GM03348 (cell line): ENCODE measurements at places on chromosomes 13 and 19.

- no peak for DNase-seq
Observed at GRCh38 chr19:38148337-38148736, 75.7 kb downstream of the DPF1 start.

GRCh38 chr19:38834590-38834989, 3.0 kb upstream of the ECH1 start:
- no peak for DNase-seq

DNA sequence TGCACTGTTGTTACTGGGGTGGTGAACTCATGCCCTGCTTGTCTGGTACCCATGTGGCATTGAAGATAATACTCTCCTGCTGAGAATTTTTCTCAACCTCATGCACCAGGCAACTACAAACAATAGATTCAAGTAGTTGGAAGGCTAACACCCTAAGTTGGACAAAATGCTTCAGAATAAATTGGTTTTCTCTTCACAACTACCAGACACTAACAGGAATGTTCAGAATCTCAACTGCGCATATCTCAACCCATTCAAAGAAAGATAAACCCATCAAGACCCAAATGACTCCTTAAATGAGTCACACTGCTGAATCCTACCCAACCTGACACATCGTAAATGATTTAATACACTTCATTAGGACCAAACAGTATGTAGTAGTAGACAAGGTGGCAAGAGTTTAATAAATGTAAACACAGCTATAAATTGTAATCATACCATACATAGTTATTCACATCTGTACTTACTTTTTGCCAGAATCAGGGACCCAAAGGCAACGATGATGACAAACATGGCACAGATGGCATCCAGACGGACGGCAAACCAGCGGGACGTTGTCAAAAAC, 227.4 kb downstream of the ABCC4 start:
- peak; percentile 30 for DNase-seq

DNA sequence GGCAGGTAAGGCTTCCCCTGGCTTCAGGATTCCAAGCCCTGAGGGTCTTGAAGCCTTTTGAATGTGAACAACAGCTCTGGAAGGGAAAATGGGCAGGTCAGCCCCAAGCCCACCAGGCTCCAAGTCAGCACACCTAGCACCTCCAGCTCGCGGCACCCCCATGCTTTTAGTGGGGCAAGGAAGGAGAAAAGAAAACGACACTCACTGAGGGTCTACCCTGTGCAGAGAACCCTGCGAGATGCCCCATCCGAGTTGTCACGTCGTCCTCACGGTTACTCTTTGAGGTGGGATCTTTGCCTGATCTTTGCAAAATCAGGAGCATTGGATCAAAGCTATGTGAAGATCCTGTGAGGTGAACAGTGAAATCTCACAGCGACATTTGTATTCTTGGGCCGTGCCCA, 5.7 kb upstream of the F10 start:
- no peak for DNase-seq

DNA sequence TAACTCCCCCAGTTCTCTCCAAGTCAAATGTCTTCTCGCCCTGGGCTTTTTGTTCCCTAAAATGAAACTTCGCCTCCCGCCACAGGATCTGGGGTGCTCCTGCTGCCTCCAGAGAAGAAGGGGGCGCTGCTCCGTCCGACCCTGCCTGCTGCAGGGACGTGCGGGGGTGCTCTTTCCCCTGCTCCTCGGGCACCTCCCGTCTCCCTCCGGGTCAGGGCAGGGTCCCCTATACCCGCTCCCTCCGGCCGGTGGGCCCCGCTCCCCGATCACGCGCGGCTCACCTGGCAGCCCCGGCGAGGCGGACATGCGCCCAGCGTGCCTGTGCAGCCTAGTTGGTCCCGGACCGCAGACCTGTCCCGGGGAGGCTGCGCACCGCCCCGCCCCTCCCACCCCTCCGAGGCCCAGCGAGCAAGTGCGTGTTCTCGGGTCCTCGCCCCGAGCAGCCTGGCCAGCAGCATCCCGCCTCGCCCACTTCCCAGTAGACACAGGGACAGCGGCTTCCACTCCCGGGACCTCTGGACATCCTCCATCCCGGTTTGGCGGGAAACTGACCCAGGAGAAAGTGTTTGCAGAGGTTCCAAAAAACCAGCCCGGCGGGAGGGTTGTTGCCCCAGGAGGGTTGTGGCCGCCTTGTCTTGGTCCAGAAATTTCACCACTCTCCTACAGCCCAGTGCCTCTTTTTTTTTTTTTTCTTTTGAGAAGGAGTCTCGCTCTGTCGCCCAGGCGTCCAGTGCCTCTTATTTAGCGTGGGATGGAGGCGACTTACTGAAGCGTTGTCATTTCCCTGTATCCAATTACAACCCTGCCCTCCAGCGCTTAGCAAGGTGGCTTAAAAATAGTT, at the start of gene OXGR1:
TSS of gene OXGR1 (minus strand) at position 460 of the 841 bp plus-strand sequence. CDS start 6,717 bp downstream, outside the sequence.
- DNase-seq, result peak; percentile 24

DNA sequence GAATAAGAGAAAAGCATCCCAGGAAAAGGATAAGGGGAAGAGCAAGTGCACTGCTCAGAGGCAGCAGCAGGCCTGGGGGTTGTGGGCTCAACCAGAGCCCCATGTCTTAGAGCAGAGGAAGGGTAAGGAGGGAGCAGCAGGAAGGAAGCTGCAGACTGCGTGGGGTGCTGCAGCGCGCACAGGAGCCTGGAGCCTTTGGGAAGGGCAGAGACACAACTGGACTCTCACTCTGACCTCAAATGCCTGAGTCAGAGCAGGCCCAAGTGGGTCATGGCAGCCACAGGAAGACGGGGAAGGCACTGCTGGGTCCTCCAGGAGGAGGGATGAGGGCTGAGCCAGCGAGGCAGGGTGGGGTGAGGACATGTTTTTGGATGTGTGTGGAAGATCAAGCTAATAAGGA, 31.6 kb downstream of the SIGLEC7 start:
- no peak for DNase-seq

DNA sequence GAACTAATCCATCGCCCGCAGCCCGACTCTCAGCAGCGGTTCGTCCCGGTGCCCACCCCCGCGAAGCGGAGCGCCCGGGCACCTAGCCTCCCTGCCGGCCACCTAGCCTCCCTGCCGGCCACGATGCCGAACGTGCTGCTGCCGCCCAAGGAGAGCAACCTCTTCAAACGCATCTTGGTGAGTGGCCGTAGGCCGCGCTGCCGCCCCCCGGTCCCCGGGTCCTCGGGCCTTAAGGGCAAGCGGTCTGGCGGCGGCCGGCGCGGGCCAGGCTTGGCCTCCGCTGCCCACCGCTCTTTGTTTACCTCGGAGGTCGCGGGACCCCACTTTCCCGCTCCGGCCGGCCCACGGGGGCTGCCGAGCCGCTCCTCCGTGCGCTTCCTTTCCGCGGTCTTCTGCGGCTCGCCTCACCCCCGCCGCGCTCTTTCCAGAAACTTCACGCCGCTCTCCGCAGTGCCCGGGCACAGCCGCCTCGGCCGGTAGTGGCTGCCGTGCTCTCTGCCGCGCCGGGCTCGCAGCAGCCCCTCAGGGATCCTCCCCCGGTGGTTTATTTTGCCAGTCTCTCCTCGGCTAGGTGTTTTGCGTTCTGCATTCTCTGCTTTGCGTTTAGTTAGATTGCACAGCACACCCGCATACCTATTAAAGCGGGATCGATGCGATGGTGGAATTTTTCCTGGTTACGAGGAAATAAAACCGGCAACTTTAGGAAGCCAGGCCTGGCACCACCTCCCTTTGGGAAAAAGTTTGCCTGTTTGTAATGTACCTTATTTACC, 524 bp downstream of the NAA16 start:
- peak; percentile 66 for DNase-seq

GRCh38 chr19:55464662-55465054, at the start of gene C19orf85:
Gene C19orf85, minus strand, starts transcription at chr19:55464751. Its CDS starts 197 bp downstream, at chr19:55464554.
- no peak for DNase-seq

- no peak for DNase-seq
Observed at GRCh38 chr19:453606-454005, 7.2 kb downstream of the SHC2 start.

DNA sequence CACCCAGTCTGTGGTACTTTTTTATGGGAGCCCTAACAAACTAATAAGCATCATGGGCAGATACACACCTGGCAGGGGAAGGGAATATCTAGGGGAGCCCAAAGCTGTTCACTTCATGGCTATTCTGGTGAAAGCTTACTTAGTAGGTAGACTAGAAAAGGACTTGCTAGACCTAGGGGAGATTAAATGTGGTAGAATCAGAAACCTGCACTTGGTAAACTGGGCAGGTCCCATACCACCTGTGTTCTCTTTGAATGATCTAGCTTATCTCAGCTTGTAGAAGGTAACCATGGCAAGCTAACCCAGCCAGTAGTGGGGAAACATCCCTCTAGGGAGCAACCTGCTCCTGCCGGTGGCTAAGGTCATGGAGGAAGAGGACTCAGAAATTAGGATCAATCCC, 113.9 kb upstream of the TMTC4 start:
- DNase-seq, result no peak

DNA sequence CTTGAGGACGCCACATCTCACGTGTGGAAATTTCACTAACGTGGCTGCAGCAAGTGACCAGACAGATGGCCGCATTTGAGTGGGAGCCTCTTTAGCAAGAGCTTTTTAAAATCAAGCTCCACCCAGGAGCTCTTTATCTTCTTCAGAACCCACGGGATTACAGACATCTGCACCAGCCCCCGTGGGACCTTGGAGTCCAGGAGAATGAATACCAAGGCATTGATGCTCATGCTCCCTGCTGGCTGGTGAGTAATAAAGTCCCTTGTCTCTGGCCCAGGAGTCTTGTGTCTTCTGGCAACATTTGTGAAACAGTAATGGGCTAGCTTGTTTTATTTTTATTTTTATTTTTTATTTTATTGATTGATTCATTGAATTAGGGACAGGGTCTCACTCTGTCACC, 64.4 kb downstream of the TRPM4 start:
- DNase-seq, result peak; percentile 33

GRCh38 chr19:30879225-30879624, 470.0 kb downstream of the TSHZ3 start:
- DNase-seq, result no peak

GRCh38 chr19:29495901-29496441, 29.8 kb upstream of the VSTM2B start:
- no peak for DNase-seq

- no peak for DNase-seq
Observed at GRCh38 chr19:12828494-12828893, 5.9 kb downstream of the RTBDN start.

DNA sequence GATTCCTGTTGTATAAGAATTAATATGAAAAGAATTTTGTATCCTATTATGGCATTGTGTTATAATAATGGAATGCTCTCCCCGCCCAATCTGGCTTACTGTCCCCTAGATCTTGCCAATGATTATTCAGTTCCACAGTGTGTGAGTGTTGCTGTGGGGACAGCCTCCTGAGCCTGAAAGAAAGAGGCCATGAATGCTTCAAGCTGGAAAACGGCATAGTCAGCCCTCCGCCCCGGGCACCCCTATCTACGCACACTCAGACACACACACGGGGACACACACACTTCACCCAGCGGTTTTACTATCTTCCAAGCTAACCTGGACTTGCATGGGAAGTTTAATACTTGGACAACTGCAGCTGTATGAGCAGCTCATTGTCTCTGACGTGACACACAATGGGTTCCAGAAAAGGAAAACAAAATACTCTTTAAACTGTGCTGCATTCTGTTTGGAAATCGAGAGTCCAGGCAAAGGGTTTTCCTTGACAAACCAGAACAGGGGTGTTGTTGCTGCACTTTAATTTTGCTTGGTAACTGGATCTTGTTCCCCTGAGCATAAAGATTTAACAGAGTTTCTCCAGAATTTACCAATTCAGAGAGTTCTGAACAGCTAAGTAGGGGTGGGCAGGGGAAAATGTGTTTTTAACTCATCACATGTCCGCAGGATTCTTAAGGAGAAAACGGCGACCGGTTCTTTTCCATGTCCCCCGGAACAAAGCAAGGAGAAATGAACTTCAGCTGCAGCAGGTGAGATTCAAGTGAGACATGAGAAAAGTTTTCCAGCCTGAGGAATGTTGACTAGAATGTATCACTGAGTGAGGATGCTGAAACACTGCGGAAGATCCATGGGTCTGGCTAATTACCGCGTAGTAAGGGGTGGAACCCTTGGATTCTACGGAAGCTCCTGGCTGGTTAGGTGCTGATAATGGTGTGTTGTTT, 472.9 kb downstream of the FOXO1 start:
- peak; percentile 64 for DNase-seq

DNA sequence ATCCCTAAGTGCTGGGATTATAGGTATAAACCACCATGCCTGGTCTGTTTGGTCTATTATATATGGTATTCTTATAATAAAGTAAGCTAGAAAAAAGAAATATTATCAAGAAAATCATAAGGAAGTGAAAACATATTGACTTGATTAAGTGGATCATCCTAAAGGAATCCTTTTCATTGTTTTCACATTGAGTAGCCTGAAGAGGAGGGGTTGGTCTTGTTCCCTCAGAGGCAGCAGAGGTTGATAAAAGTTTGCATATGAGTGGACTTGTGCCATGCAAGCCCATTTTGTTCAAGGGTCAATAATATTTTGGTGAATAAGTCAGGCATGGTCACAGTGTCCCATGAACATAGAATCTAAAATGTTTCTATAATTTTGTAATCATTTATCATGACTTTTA, 52.7 kb downstream of the ZNF627 start:
- DNase-seq, result peak; percentile 54

DNA sequence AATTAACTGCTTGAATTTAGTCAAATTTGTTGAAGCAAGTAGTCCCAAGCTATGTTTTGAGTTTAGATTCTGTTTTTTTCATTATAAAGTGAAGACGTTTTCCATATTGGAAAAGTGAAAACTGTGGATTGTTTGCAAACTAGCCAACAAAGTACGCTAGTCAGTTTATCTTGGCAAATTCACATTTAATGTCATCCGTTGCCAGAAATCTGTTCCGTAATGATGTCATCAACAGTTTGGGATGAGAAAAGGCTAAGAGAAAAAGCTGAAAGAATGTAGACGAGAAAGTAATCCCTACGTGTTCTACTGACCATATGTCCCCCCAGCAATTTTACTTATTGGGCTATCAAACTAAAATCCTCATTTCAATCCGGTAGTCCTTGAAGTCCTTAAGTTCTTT, 419.6 kb downstream of the GPC6 start:
- no peak for DNase-seq

GRCh38 chr19:54106716-54107115, 4.1 kb downstream of the NDUFA3 start:
- DNase-seq, result no peak

DNA sequence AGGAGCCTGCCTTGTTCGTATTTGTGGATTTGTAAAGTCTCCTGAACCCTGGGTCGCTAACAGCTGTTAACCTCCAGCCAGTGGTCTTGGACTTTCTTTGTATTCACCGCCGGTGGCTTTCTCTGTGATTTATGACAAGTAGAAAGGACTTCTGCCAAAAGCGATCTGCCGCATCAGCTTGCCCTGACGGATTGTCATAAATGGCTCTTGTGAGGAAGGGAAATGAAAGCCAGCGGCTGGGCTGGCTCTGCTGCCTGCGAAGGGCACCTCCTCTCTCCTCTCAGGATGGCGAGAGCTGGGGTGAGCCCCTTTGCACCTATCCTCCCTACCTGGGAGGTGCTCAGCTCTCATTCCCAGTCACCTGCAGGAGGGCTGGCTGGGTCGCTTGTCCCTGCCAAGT, 25.6 kb downstream of the DHRS12 start:
- no peak for DNase-seq

DNA sequence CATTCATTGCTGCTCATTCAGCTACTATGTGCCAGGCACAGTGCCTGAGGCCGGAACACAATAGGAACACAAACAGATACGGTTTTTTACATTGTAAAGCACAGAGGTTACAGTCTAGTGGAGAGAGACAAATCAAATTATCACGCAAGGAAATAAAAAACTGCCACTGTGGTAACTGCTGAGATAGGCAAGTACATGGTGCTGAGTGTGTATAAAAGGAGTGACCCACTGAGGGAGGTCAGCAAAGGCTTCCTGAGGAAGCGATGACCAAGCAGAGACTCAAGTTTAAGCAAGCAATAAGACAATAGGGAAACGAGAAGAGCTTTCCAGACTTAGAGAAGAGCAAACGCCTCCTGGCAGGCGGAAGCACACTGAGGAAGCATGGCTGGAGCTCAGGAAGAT, 56.4 kb downstream of the NUFIP1 start:
- DNase-seq, result peak; percentile 27
